ENCODE measurements at places on chromosomes 6 and 20.

- no peak for DNase-seq
Measured at GRCh38 chr20:48126227-48126740, 341.0 kb upstream of the SULF2 start.

GRCh38 chr20:37511610-37512275 lies 9.3 kb upstream of the NNAT start:
- peak; percentile 70 for DNase-seq

- DNase-seq = no peak
Measured at GRCh38 chr6:54010340-54011276, 100.6 kb upstream of the MLIP start.

- DNase-seq = no peak
Measured at GRCh38 chr6:15544321-15544900, 118.4 kb downstream of the DTNBP1 start.

- no peak for DNase-seq
Measured at GRCh38 chr20:22814471-22815205, 220.5 kb upstream of the SSTR4 start.

GRCh38 chr6:41017663-41018062 lies 21.4 kb downstream of the UNC5CL start:
- DNase-seq = no peak

- DNase-seq = no peak
Measured at GRCh38 chr6:158086504-158087223, 81.4 kb downstream of the SERAC1 start.

DNA sequence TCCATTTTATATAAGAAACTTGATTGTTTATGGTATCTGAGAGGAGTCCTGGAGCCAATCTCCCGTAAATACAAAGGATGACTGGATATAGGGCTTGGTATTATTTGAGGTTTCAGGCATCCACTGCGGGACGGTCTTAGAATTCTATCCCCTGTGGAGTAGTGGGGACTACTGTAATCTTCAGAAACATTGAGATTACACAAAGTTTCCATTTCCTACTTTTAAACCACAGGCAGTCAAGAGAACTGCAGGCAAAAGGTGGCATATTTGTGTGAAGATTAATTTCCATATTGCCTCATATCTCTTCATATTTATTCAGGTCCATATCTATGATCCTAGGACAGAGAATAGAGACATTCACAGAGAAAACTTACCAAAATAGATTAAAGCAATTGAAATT lies 586.2 kb downstream of the PHF3 start:
- no peak for DNase-seq

- DNase-seq = peak; percentile 47
Measured at GRCh38 chr6:138403324-138403800, 661 bp upstream of the HEBP2 start.

GRCh38 chr20:17616480-17617211 lies 46.8 kb downstream of the DSTN start:
- no peak for DNase-seq

GRCh38 chr6:136547336-136547735 lies 2.9 kb downstream of the MAP7 start:
- peak; percentile 65 for DNase-seq

GRCh38 chr20:35146299-35146919 lies 727 bp downstream of the EDEM2 start:
- peak; percentile 51 for DNase-seq

DNA sequence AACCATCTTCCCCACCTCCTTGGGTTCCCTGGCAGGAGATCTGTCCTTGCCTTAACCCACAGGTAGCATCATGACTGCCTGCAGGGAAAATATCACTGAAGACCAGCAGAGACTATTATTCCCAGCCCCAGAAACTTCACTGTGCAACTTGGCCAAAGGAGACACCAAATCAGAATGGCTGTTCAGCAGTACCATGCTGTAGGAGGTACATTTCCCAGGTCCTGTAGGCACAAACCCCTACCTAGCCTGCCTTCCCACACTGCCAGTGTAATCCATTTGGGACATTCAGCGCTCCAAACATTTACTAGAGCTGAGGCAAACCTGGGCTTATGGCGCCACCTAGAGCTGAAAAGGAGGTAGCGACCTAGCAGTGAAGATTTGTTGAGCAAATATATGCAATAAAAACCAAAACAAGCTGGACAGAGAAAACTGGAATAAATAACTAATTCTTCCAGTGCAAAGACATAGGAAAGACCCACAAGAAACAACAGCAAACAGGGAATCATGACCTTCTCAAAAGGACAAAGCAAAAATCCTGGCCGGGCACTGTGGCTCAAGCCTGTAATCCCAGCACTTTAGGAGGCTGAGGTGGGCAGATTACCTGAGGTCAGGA lies 60.3 kb downstream of the VTA1 start:
- peak; percentile 62 for DNase-seq

All from NCI-H2171 treated with DMSO at 0.1 percent for 48 hours (cell line).